ENCODE measurements at places on chromosomes 13 and 19.

DNA sequence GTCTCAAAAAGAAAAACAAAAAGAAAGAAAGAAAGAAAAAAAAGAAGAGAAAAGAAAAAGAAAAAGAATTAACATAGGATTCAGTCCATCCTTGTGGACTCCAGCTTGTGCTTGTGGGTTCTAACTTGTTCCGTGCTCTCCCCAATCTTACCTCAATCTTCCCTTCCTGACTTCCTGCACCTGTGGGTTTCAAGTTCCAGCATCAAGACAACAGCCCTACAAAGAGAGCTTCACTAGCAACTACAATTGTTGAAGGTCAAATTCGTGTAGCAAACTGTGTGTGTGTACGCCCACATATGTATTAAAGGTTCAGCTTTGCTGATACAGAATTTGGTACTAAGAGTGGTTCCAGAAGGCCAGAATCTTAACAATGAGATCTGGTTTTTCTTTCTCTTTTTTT, 25.3 kb downstream of the FXYD5 start:
- DNase-seq: no peak

- no peak for DNase-seq
Measured at GRCh38 chr13:73579574-73580274, 520.9 kb downstream of the KLF5 start.

- peak; percentile 98 for DNase-seq
Measured at GRCh38 chr19:55476100-55476775, at the start of gene ZNF628. Gene ZNF628, plus strand, starts transcription at chr19:55476617. Its CDS starts 3,294 bp downstream, at chr19:55479911.

GRCh38 chr13:104532132-104532531, 1465.9 kb upstream of the SLC10A2 start:
- no peak for DNase-seq

GRCh38 chr19:47272448-47273312, 2.0 kb upstream of the INAFM1 start:
- DNase-seq: no peak

DNA sequence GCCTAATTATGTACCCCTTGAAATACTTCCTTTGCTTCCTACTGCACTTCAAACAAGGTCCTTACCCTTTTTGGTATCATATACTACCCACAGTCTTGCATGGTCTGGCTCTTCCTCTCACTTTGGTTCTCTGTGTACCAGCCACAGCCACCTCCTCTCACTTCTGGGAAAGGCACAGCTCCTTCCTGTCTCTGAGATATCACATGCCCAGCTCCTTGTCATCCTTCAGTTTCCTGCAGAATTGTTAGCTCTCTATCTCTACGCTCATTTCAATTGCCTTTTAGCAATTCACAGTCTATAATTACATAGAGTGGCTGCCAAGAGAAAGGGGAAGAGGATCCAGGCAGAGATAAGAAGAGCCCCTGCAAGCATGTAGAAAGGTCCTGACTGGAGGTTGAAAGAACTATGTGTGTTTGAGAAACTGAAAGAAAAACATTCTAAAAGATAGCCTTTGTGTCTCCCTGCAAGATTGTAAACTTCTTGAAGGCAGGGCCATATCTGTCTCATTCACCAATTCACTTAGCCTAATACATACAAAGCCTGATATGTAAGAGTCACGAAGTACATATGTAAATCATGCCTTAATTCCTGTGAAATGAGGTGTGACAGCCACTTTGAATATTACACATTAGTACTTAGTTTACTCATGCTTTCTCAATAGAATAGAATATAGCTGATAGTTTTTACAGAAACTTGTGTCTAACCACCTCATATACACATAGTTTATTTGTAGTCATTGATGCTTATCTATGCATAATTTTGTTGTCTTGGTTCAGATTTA, 933.1 kb downstream of the DIAPH3 start:
- DNase-seq: no peak

DNA sequence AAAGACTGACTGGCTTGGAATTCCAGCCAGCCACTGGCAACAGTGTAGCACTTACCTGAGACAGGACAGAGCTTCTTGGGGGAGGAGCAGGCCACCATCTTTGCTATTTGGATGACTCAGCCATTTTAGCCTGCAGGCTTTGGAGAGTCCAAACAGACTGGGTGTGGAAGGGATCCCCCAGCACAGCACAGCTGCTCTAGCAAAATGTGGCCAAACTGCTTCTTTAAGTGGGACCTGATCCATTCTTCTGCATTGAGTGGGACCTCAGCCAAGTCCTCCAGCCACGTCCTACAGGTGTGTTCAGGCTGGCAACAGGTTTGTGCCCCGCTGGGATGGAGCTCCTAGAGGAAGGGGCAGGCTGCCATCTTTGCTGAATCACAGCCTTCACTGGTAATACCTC, 80.0 kb downstream of the NDFIP2 start:
- no peak for DNase-seq

DNA sequence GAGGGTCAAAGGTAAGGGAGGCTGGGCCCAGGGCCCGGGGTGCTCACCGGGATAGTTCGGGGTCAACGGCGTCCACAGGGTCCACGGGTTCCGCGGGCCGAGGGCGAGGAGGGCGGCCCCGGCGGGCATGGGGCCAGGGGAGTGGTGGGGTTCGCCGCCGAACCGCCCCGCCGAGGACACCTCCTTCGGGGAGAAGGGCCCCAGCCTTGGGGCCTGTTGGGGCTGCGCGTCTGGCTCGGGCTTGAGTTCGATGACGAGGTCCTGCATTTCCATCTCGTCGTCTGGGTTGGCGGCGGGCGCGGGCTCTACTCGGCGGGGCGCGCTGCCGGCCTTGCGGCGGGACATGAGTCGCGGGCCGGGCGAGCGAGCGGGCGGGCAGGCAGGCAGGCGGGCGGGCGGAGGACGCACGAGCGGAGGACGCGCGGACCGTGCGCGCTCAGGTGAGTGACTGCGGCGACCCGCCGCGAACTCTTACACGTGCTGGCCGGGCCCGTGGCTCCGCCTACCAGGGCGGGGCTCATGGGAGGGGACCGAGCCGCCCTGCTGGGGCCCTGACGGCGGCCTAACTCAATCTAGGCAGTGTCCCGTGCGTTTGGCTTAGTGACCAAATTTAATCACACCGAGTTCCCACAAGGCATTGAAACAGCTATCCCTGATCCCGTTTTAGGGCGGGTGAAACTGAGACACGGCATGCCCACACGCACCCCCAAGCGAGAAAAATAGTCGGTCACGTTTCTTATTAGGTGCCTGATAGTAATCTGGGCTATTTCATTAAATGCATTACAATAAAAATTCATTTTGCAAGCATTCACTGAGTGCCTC, at the start of gene ZNF296:
TSS of gene ZNF296 (minus strand) at position 450 of the 822 bp plus-strand sequence. CDS start at position 345, 105 bp downstream.
- DNase-seq: no peak

DNA sequence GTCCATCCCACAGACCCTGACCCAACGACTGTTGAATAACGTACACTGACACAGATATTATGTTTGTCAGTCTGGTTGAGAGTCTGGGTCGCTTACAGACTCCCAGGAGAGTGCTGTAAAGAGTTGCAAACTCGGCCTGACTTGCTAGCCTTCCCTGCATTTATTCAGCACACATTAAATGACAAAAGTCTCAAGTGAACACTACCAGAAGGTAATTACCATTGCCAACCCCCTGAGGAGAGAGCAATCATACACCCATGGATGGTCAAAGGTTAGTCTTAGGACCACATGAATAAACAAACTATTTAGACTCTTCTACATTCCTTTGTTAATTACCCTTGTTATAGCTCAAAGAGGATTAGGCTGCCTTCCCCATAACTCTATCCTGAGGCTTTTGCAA, 1048.6 kb downstream of the PCDH17 start:
- no peak for DNase-seq

DNA sequence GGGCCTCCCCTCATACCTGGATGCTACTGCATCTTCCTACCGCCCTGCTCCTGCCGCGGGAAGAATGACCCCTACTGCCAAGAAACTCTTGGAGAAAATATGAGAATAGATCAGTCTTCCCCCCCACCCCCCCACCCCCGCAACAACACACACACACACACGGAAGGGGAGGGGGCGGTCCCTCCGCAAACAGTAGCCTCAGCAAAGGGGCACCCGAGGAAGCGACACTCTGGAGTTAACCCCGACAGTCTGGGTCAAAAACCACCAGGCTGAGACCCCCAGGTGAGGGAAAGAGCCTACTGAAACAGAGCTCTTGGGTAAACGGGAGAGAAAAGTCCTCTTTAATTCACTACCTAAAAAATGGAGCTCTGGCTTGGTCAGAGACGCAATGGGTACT, 1.2 kb downstream of the MED26 start:
- no peak for DNase-seq

DNA sequence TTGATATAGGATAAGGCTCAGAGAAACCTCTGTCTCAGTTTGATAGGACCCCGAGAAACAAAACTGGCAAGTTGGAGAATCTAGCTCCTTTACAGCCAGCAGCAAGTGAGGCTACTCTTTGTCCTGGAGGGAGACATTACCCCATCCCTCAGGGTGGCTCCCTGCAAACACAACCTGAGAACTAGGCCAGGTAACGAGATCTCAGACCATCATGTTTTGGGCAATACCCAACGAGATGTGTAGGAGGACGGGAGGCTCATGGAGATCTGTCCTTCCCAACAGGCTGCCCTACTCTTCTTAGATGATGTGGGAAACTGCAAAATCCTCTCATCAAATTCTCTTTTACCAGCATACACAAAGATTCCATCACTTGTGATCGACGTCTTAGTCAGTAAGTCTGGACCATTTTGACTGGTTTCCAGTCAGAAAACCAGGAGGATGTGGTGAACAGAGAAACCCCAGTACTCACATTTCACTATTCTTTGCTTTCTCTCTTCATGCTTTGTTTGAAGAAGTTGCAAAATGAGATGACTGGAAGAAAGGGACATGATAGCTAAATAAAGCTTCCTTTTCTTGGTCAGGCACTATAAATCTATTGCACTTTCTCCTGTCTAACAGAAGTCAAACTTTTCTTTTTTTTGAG, 6.0 kb upstream of the CTU1 start:
- no peak for DNase-seq

GRCh38 chr13:79227418-79227817, 178.6 kb downstream of the RBM26 start:
- DNase-seq: no peak

DNA sequence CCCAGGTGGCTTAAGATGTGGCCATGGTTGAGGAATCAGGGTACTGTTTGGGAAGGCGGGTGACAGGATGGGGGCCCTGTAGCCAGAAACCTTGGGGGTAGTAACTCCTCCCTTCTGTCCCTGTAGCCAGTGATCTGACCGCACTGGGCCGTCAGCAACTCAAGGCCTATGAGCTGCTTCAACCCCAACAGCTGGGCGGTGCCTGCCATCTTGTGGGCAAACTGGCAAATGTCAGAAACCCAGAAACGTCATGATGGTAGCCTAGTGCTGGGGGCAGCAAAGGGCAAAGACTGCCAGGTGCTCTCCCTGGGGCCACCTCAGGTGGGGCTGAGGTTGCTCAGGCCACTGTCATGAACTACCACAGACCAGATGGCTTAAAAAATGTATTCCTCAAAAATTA, 3.5 kb downstream of the COPE start:
- peak; percentile 45 for DNase-seq

DNA sequence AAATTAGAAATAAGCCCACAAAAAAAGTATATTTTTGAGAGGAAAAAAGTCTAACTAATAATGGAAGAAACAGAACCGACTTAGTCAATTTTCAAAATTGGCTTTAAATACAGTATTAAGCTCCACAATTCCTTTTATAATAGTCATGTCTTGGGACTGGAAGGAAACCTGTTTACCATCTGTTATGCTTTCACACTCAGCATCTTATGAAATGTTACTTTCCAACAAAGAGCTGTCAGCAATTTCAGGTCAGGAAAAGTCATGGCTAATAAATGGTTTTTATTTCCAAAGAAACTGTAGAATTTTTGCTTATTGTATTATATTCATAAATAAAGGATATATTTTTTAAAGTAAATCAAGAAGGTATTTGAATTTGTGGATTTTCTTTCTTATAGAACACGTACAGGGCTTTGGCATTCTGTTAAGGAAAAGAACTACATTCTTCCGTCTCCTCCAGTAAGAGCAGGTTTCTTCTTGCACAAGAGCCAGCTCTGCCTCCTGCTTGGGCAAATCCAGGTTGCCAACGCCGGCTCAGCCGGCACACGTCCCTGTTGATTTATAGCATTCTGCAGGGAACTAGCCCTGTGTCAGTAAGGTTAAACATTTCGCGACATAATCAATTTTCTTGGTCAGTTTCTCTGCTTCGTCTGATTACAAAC, 52.9 kb upstream of the GPR12 start:
- DNase-seq: no peak

DNA sequence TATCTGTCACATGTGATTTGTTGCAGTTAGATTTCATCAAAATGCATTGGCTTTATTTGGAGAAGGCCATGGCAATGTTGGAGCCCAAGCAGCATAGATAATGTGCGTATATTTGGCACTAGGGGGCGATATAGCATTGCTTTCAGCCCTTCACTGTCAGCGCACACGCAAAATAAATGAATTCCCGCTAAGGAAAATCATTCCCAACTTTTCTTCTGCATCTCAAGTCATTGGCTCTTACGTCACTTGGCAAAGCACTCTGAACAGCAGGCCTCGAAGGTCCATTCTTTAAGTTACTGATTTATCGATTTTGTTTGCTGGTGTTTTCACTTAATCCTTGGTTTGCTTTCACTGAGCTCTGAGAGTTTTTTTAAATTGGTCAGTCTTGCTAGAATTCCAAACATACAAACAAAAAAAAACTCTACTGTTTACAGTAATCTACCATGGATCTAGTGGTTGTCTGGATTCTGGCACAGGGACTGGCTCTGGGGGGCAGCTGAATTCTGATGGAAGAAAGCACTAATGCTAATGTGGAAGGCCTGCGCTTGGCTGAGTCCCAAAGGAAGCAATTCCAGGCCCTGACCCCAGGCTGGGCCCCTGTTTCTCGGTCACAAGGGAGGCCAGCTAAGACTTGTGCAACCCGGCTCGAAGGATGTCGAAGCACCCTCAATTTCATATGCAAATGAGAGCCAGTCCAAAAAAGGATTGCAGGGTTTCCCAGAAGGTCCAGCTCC, 97.7 kb upstream of the IPO5 start:
- DNase-seq: peak; percentile 74

DNA sequence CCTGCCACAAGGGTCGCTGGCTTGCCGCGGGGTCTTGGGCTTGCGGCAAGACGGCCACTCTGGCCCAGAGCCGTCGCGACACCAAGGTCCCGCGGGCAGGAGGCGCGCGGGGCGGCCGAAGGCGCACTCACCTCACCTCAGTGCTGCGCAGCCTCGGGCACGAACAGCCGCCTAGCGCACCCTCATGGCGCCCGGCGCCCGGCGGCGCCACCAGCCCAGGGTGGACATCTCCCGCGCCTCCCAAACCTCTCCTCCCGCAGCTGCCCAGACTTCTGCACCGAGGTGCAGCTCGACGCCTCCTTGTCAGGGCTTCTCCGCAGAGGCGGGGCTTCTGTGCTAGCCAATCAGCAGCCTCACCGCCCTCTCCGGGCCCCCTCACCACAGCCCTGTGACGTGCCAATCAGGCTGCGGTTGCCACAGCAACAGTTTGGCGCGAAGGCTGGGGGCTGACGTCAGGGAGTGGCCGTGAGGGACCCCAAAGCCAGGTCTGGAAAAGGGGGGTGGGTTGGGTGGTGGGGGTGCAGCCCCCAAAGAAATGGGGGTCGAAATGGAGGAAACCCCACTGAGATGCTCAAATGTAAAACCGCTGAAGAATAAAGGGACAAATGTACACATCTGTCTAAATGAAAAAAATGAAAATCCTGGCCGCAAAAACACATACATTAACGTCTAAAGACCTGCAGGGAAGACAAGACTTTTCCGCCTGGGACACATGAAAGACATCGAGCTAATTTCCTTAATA, at the start of the genes PEG3 and ZIM2:
TSS of gene PEG3 (minus strand) at position 276 of the 742 bp plus-strand sequence. CDS start 16,071 bp downstream, outside the sequence.
TSS of gene ZIM2 (minus strand) at position 276 of the 742 bp plus-strand sequence. CDS start 16,449 bp downstream, outside the sequence.
- no peak for DNase-seq

Data from LHCN-M2 (cell line).